ENCODE measurements at places on chromosomes 5 and 9.

DNA sequence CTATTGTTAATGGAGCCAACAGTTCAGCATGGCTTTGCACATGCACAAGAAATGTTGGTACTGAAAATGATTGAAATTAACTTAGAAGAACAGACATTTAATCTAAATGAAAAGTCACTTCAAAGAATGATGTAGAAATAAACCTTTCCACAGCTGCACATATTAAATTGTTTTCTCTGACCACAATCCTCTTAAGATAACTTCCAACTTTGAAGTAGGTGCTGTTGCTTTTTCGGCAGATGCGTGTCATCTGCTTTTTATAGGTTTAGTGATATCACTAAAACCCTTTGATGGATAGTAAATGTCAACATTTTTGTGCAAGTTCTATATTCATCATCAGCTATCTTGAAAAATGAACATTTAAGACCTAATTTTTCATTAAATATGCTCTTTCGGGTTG, 25.3 kb upstream of the SLC1A3 start:
- no peak for ATAC-seq

DNA sequence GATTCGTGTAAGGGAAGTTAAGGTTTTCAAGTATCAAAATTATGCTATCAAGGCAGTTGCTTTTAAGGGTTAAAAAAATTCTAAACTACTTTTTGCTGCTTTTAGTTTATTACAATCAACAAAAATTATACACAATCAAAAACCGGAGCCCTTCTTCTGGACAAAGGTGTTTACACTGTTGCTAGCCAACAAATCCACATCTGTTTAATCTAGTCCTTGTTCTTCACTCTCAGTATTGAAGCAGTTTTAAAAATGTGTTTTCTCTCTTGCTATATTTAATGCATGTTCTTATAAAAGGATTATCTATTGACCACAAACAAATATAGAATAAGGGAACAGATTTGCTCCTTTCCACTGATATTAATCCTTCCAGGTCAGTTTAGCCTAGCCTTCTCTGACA, 2.5 kb downstream of the FEM1C start:
- no peak for ATAC-seq

DNA sequence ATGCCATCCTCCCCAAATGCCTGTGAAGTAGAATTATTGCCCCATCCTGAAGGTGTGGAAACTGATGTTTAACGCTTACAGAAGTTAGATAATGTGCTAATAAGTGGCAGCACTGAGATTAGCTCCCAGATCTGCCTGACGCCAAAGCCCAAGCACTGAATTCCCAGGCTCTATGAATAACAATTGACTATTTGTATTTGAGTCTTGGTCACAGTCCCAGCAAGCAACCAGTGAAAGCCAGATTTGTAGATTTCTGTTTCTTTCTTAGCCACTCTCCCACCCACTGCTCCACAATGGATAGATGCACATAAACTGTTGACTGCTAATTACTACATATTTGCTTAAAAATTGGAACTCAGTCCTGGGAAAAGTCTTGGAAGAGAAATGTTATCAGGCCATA, 34.4 kb downstream of the FAM240B start:
- ATAC-seq, result no peak

GRCh38 chr9:111050819-111051218, 12.5 kb upstream of the LPAR1 start:
- no peak for ATAC-seq

- no peak for ATAC-seq
Observed at GRCh38 chr9:27473111-27473529, 51.0 kb upstream of the IFNK start.

DNA sequence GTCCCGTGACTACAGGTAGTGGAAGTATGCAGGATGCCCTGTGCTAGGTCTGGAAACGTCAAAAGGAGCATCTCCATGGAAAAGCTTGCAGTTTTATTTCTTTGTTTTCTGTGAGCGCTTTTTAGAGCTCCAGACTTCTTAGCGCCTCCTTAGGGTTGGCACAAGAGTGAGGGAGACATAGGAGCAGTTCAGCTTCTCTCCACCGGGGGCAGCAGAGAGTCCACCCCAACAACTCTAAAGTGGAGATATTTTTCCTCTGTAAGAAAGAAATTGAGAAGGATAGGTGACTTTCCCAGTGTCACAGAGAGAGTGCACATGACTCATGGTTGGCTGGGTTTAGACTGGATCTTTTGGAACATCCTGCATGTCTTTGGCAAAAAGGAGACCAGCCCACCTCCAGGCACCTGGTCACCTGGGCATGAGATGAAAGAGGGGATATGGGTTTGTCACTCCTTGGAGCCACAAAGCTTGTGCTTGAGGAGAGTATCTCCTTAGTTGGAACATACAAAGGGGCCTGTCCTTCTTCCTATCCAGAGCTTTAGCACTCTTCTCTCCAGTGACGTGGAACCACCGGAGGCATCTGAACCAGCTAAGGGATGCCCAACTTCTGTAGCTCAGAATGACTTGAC, 637.7 kb downstream of the SEMA5A start:
- ATAC-seq, result peak; percentile 72

DNA sequence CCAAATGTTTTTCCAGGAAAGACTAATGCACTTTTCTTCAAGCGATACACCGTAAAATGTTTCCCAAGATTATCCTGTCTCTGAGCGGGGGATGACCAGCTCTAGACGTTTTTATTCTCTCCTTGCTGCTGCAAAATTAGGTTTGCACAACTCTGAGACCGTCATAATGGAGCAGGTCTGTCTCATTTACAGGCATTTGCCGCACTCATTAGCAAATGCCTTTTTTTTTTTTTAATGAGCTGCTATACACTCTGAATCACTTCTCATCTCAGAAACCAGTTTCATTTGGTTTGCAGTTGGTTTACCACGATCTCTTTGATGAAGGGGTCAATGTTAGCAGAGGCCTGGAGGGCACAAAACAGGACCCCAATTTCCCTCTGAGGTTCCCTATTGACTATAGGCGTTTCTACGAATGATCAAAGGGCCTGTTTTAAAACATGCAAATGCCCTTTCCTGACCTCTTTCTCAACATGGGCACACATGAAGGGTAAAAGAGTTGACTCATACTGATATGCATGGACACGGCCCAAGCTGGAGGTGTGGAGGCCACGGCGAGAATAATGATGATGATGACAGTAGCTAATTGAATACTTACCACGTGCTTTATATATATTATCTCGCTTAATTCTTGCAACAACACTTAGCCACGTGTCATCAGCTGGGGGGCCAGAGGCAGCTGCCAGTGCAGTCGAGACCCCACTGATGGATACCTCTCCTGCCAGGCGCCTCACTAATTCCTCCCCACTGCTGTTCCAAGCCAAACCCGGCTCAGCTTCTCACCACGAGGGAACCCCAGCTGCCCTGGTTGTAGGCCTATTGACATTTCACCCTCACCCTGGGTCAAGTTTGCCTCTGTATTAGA, 89.9 kb upstream of the PTCH1 start:
- ATAC-seq, result peak; percentile 25

DNA sequence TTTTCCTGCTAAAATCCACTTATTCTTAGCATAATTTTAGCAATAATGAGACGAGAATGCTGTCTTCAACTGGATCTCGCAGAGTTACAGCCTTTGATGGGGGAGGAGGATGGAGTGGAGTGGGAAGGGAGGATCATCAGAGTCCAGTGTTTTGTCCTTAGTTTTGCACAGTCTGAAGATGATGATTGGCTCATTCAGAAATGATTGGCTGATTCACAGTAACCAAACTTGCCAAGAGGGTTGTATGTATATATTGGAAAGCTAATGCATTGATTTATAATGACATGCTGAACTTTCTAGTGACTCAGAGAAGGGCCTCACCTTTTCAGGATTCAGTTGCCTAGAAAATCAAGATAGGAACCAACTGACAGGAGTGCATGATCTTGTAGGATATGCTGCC, 448.0 kb downstream of the CCDC171 start:
- ATAC-seq, result no peak

GRCh38 chr5:168820874-168821273, 241.7 kb upstream of the PANK3 start:
- no peak for ATAC-seq

- no peak for ATAC-seq
Observed at GRCh38 chr5:12023614-12024241, 119.5 kb upstream of the CTNND2 start.

DNA sequence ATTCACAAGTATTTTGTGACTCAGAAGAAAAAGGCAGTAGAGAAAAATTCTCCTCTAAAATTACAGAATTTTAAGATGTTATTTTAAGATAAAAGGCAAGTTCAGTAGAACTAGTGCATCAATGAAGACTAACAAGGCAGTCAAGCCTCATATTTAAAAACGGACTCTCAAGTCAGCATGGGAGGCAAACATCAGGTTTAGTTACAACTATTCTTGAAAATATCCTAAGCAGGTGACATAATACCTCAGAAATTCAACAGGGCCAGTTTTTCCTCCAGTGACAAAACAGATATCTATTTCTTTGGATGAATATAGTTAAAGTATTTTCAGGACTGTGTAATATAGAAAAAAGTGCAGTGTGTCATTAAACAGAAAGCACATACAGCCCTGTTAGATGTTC, 194.0 kb upstream of the NMUR2 start:
- no peak for ATAC-seq

DNA sequence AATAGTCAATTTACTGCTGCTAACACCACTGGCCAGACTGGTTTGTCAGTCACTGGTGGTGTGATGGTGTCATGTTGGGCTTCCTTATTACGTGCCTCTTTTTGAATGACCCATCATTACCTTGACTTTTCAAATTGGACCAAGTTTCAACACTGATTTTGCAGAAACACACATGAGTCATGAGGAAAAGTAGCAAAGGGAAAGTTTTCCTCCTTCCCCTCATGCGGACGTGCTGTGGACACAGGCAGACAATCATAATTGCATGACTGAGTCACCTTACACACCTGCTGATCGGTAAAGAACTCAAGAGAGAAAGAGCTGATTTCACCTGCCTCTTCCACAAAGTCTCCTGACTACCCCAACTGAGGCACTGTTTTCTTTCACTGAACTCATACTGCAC, 324.5 kb downstream of the ARRDC3 start:
- peak; percentile 99 for ATAC-seq

DNA sequence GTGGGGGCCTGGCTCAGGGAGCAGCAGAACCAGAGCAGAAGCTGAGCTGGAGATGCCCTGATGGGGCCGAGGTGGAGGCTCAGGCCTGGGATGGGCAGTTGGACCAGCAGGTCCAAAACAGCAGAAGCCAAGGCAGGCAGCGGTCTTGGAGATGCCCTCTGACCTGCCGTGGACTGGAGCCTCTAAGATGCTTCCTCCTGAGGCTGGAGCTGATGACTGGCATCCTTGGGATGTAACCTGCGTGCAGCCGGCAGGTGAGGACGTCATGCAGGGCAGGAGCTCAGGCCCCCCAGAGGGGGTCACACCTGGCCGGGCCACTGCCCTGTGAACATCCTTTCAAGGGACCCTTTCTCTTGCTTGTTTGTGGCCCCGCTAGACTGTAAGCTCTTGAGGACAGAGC, 162.0 kb downstream of the RGS3 start:
- no peak for ATAC-seq

DNA sequence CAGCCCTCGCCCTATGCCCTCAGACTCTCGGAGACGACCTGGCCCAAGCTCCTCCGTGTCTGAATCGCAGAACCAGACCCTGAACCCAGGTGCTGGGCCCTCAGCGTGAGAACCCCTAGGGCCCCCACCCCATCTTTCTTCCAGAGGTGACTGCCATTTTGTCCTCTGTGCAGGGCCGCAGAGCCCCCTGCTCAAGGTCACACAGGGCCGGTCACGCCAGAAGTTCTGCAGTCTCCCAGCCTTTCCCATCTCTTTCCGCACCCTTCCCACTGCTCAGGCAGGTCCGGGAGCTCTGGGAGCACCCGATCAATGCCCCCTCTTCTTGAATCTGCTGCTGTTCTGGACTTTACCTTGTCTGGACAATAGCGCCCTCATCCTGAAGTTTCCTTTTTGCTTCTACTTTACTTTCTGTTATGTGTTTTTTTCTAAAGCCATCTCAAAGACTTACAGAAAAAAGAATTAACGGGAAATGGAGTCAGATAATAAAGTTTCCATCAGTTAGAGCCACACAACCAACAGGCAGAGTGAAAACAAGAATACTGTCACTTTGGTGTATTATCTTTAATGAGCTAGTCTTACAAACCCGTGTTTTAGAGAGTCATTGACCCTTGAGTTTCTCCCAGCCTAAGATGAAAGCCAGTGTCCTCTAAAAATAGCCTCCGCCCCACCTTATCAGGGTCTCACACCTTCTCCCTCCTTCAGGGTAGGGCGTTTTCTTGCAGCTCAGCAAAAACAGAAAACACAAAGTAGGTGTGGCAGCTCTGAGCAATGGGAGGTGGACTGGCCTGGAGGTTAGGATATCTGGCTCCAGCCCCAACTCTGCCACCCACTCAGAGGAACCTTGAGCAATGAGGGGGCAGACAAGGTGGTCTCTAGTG, 1.8 kb downstream of the TMOD1 start:
- no peak for ATAC-seq

DNA sequence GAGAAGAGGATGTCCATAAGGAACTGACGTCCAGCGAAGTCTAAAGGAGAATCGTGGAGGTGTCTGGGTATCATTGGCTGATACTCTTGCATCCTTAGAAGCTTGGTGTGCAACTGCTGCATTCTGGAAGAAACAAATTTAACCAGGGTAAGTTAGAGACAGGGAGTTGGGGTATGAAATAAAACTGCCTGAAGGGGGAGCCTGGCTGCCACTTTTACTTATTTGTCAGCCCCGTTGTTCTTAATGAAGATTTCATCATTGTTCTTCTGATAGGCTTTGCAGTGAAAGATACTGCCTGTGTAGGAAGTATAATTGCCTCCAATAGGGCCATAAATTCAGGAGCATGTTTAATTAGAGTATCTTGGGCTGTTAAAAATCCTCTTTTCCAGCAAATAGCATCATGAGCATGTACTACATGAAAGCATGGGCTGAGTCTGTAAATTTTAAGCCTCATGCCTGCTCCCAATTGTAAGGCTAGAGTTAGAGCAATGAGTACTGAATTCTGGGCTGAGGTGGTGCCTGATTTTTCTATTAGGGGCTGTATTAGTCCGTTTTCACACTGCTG, 1264.5 kb upstream of the ACO1 start:
- no peak for ATAC-seq

GRCh38 chr5:38636626-38637025, 80.2 kb upstream of the LIFR start:
- ATAC-seq, result peak; percentile 50

Data from esophagus mucosa (tissue), 1 donor.